ENCODE measurements at places on chromosomes 4 and X. TPM values are rescaled to one million over a fixed set of nuclear protein-coding genes. Genes with fewer than 3 reads are reported as not detected.

Gene GLOD5
- not detected for total RNA-seq

Gene ITGB1BP2
- 1.3 TPM for total RNA-seq

Gene UPF3B
- total RNA-seq: 1.3 TPM

Gene EDNRA
- total RNA-seq: 8.3 TPM

Gene UBA6
- 110 TPM for total RNA-seq

Gene FATE1
- total RNA-seq: not detected

Gene MTM1
- total RNA-seq: 4.5 TPM

Gene RBBP7
- 76.8 TPM for total RNA-seq

Gene PDE5A
- 11.6 TPM for total RNA-seq

Gene ATXN3L
- not detected for total RNA-seq

Gene ZGRF1
- 3.2 TPM for total RNA-seq

Gene ETDB
- not detected for total RNA-seq

Gene BCLAF3
- 2.9 TPM for total RNA-seq

Gene WFS1
- total RNA-seq: 39.7 TPM

Gene TCEAL4
- total RNA-seq: 148 TPM

Gene XG
- 1.8 TPM for total RNA-seq

Gene PWWP3B
- 0.81 TPM for total RNA-seq

Gene NAT8L
- total RNA-seq: 0.36 TPM

Gene ARHGAP6
- 19.8 TPM for total RNA-seq

Gene GPM6B
- total RNA-seq: 15.3 TPM

Gene HTN3
- not detected for total RNA-seq

Gene VCX2
- total RNA-seq: not detected

Gene HAUS7
- 26.2 TPM for total RNA-seq

Gene ZBTB33
- total RNA-seq: 11.2 TPM

Gene KIT
- 1.1 TPM for total RNA-seq

Gene RTL3
- total RNA-seq: not detected

Gene FRG2
- not detected for total RNA-seq

Gene ADH7
- total RNA-seq: not detected

Gene NSUN7
- not detected for total RNA-seq

Gene UNC5C
- total RNA-seq: 4.3 TPM

Gene PORCN
- 65.0 TPM for total RNA-seq

Gene USP51
- total RNA-seq: 0.36 TPM

Gene PPP2R2C
- total RNA-seq: not detected

Gene MAGT1
- total RNA-seq: 62.0 TPM

Gene IL2
- total RNA-seq: not detected

Gene PAGE1
- not detected for total RNA-seq

Gene GPRASP2
- 6.1 TPM for total RNA-seq

Gene PDCL2
- not detected for total RNA-seq

Gene NPY2R
- total RNA-seq: 3.9 TPM

Gene FGG
- total RNA-seq: not detected

Data from cardiac atrium fibroblast (primary cell).